ENCODE measurements at places on chromosomes 4 and X.

DNA sequence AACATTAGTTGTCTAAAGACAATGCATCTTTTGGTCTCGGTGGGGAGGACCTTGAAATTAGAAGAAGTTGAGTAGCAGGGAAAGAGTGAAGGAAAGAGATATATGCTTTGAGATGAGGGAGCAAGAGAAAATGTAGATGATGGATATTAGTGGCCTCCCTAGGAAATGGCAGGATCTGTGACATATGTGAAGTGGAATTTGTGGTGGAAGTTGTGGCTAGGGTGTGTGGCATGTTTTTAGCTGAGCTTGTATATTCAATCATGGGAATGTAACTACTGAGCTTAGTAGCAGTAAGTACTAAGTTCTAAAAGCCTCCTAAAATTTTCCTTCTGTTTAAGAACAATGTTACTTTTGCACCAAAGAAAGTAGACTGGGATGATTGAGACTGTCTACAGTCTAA, 382.8 kb upstream of the CTSO start:
- no peak for DNase-seq

GRCh38 chr4:140243278-140243753, 89.3 kb upstream of the MAML3 start:
- no peak for DNase-seq

- no peak for DNase-seq
Observed at GRCh38 chr4:6916587-6917460, 7.2 kb downstream of the TBC1D14 start.

GRCh38 chr4:73803213-73803612, 33.3 kb upstream of the CXCL6 start:
- DNase-seq, result no peak

Data from stimulated activated CD8-positive, alpha-beta memory T cell treated with anti-CD3 and anti-CD28 coated beads, Interleukin-4, amount 100 ng/mL, for 1 hour (primary cell).